ENCODE measurements at places on chromosomes 6 and 20.

DNA sequence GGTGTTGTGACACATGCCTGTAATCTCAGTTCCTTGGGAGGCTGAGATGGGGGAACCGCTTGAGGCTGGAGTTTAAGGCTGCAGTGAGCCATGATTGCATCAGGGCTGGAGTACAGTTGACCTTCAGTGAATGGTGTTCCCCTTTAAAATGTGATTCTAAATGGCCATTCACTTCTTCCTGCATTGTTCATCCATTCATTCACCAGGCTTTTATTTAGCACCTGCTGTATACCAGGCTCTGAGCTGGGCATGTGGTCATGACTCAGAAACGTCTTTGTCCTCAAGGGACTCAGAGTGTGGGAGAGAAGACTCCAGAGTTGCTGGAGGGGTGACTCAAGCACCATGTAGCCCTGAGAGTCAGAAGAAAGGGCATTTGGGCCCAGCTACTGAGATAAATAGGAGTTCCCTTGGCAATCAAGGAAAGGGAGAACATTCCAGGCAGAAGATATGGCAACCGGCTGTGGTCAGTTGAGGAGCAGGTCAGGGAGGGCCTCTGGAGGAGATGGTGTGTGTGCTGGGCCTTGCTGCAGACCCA is 101.1 kb downstream of the DLGAP4 start:
- DNase-seq, result no peak

DNA sequence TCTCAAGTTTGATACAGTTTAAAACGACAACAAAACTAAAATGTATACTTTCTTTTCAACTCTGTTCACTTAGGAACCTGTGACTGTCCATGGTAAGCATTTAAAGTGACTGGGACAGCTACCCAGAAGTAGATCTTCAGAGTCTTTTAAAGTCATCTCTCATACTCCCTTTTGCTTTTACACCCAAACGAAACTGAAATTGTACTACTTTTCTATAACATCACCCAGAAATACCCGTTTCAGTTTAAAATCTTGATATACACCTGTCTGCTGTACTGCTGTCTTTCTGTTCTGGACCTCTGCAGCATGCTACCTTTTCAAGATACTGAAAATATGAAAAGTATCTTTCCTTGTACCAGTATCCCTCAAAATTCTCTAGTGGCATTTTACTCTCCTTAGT is 170.4 kb upstream of the THEMIS start:
- no peak for DNase-seq

DNA sequence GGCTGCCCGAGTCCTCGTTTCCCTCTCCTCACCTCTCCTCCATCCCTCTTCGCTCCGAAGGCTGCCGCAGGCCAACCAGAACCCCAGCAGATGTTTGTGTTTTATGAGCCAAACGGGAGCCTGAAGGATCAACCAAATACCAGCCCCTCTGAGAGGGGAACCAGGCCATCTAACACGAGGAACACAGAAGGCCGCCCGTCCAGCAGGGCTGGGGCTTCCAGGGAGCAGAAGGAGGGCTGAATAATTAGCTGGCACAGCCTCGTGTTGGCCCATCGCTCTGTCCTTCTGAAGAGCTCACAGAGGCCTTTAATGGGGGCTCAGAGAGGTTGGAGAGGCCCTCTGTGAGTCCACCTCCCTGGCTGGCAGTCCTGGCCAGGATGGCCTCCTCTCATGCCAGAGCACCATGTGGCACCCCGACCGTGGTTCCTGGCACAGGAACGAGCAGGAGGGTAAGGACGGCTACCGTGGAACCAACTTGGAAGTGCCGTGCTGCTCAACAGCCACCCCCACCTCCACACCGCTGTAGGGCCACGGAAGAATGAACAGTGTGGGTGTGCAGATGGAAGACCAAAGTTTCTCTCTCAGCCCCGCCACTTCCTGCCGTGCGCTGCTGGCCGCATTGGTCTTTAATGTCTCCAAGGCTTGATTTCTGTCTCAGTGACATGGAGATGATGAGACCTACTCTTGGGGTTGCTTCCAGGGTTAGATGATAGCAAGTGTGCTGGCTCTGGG is 155.2 kb downstream of the SCML4 start:
- DNase-seq, result no peak

GRCh38 chr20:24723647-24724352 is 225.3 kb upstream of the CST7 start:
- DNase-seq, result no peak

- DNase-seq, result no peak
Observed at GRCh38 chr6:149140137-149140909, 177.2 kb upstream of the TAB2 start.

DNA sequence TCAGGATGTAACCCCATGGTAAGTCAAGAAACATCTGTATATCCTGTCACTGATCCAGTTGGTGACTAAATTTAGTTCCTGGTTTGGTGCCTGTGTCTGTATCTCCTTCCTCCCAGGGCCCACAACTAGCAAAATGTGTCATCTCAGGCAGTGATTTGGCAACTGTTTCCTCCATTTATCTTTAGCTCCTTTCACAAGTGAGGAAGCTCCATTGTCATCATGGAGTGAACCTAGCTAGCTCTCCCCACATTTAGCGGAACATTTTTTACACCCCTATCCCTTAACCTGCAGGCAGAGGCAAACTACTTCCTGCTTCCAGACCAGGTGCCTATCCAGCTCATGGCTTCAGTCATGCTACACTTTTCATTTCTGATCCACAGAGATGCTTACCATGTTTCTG is 99.5 kb downstream of the IPCEF1 start:
- DNase-seq, result no peak

GRCh38 chr20:45940469-45940868 is 6.0 kb downstream of the PCIF1 start:
- DNase-seq, result no peak

DNA sequence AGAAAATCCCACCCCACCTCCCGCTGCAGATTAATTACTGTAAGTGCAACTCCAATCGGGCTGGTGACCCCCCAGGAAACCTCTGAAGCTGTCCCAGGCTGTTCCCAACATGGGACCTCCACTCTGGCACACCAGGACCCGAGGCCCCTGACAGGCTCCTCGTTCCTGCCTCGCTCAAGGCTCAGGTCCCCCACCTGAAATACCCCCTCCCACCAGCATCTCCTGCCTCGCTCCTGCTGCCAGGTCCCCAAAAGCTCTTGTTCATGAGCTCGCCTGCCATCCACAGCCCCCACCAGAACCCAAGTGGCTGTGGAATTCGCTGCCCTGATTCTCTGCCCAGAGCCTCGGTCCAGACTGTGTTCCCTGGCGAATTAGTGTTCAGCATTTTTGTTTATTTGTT is 26.1 kb downstream of the NPEPL1 start:
- no peak for DNase-seq

GRCh38 chr20:8842525-8842924 is 226.4 kb upstream of the PLCB4 start:
- no peak for DNase-seq

DNA sequence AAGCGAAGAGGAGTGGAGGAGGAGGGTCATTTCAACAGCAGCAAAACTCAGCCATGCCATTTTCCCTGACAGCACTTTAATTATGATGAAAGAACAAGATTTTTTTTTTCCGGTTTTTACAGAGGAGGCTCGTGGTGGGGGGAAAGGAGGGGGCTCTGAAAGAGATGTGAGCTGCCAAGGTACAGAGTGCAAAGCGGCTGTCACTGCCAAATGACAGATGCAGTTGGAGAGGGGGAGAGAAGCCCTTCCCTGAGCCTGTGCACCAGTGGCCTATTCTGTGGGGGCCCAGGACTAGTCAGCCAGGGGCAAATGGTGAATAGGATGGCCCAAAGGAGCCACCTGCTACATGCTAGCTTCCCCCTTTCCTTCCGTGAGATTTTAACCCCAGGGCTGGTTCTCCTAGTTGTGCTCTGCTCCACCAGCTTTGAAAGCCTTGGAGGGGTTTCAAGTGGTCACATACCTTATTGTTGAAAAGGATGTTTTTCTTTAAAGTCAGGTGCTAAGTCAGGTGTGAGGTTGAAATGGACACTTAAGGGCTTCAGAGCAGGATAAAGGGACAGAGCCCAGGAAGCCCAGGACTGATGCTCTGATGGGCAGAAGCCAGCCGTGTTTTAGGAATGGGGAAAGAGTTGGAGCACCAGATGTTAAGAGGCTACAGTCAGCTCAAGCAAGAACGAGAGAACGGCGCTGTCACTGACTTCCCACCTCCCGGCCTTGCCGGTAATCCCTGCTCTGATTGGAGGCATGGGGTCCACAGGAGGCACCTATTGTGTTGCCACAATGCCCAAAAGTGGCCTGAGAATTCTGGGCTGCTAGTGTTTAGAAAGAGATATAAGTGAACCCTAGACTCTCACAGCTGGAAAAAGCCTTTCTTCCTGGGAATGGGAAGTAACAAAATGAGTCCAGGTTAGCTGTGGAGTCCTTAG is 24.8 kb downstream of the GNAS start:
- no peak for DNase-seq

- no peak for DNase-seq
Observed at GRCh38 chr6:56073315-56073714, 174.1 kb downstream of the COL21A1 start.

DNA sequence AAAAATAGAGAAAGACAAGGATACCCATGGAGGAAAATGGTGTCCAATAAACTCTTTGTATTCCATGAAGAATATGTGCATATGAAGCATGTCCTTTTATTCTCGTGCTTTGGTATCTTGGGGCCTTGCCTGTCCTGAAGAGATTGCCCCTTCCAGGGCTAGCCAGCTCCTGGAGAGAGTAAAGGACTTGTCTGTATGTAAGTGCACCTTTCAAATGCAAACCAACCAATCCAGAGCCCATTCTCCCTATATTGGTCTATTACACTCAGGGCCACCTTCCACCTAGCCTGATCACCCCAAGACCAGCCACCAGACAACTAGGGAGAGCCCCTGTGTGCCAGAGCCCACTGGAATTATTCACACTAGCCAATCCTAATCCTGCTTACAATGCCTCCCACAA is 221.6 kb downstream of the CD83 start:
- DNase-seq, result no peak

- no peak for DNase-seq
Observed at GRCh38 chr20:31788578-31788977, 30.6 kb upstream of the MYLK2 start.

GRCh38 chr20:13183005-13183404 is 38.1 kb upstream of the ISM1 start:
- DNase-seq, result no peak

DNA sequence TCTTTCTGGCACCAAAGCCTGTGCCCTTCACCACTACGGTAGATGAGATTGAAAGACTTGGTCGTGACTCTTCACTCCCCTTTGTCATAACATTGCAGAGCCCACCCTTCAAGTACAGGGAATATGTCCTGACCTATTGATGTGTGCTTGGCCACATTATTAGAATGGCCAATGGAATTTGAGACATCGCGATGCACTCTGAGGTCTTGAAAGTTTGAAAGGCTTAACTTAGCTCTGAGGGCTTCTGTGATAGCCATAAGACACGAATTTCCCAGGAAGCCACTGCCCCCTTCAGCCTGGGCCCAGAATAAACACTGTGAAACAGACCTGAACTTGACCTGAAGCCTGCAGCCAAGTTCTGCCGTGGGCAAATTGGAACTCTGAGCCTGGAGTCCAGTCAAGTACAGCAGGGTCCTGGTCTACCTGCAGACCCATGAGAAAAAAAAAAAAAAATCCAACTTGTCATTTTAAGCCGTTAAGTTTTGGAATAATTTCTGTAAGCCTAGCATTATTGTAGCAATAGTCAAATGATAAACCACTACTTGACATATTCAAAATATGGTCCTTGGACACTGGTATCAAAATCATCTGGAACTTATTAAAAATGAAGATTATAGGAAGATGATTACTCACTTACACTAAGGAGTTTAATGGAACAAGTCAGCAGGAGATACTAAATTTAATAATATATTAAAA is 36.9 kb upstream of the TRAF3IP2 start:
- no peak for DNase-seq

- peak; percentile 82 for DNase-seq
Observed at GRCh38 chr6:30490026-30490876, 942 bp downstream of the HLA-E start.

DNA sequence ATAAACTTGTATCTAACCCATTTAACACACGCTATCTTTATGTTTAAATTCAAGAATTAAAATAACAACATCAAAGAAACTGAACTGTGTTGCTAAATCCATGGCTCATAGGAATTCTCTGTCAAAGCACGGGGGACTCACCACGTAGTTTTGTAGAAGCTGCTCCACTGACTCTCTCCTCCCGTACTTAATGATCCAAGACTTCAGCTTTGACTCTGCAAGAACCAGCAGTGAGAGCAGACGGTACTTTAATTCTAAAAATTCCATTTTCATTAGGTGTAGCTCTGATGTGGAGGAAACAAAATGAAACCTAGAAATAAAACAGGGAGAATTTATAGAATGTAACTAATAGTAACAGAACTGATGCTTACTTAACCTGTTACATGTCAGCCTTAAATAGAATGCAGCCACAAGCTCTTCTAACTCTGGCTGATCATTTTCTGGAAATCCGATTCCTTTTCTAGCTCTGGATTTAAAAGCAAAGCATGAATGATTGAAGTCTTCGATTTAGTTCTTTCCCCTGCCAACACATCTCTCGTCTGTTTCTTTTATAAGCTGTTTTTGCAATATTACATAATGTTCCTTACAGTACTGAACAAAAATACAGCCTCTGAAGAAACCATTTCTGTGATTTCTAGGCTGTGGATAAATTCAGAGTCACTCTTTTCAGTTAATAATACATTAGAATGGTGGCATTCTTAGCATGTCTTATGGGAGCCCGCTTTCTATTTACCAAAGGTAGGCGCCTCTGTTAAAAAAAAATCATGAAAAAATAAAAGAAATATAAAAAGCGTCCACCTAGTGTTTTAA is 165.5 kb downstream of the SYNE1 start:
- no peak for DNase-seq

DNA sequence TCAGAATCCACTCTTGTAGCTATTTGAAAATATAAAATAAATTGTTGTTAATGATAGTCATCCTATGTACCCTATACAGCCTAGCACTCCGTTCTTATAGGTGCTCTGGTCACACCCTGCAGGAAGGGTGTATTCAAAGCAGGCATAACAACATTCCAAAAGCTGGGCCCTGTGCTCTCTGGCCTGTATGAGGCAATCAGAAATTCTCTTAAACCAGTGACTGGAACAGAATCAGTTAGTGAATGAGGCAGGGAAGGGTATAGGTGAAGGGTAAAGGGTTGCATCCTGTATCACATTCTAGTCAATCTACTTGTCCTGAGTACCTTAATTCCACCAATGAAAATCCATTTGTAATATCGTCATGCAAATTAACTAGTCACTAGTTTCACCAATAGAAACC is 154.5 kb upstream of the ZNF217 start:
- no peak for DNase-seq

DNA sequence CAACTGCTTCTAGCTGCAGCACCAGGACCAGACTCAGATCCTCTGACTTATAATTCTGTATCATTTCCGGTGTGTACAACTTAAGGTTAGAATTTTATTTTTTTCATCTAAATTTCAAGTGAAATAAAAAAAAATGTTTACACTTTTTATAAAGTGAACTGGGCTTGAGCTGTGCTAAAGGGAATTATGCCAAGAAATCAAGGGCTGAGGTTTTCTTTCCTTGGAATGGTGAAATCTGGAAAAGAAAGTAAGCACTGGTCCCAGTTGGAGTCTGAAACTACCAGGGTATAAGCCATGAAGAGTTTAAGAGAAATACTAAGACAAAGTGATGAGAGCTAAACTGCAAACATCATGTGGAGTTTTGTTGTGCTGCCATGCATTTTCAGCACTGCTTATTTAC is 21.7 kb upstream of the FYN start:
- no peak for DNase-seq

Data from activated CD4-positive, CD25-positive, alpha-beta regulatory T cell (primary cell).